ENCODE measurements at places on chromosomes 5 and 9.
A peak's percentile ranks its signal among the peaks of the same experiment; 100 is the strongest.

- no peak for DNase-seq
Observed at GRCh38 chr5:96333391-96333790, 99.7 kb downstream of the PCSK1 start.

GRCh38 chr5:171823269-171823668 lies 37.7 kb downstream of the SMIM23 start:
- no peak for DNase-seq

- no peak for DNase-seq
Observed at GRCh38 chr5:77985247-77985646, 209.1 kb upstream of the TBCA start.

DNA sequence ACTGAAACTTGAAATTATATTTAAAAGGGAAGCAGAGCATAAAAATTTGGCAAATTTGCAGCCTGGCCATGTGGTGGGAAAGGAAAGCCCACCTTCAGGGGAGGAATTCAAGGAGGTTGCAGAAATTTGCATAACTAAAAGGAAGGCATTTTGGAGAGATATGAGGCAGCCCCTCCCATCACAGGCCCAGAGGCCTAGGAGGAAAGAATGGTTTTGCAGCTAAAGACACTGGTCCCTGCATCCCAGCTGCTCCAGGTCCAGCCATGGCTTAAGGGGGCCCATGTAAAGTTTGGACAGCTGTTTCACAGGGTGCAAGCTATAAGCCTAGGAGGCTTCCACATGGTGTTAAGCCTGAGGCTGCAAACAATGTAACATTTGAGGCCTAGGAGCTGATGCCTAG lies 212.5 kb downstream of the NNT start:
- no peak for DNase-seq

- DNase-seq = no peak
Observed at GRCh38 chr9:73357607-73358006, 205.9 kb downstream of the ANXA1 start.

- peak; percentile 83 for DNase-seq
Observed at GRCh38 chr5:2739360-2740050, 12.0 kb downstream of the IRX2 start.

- no peak for DNase-seq
Observed at GRCh38 chr9:87682618-87683017, 43.3 kb upstream of the CTSL start.

GRCh38 chr9:34291423-34291822 lies 37.6 kb downstream of the KIF24 start:
- no peak for DNase-seq

DNA sequence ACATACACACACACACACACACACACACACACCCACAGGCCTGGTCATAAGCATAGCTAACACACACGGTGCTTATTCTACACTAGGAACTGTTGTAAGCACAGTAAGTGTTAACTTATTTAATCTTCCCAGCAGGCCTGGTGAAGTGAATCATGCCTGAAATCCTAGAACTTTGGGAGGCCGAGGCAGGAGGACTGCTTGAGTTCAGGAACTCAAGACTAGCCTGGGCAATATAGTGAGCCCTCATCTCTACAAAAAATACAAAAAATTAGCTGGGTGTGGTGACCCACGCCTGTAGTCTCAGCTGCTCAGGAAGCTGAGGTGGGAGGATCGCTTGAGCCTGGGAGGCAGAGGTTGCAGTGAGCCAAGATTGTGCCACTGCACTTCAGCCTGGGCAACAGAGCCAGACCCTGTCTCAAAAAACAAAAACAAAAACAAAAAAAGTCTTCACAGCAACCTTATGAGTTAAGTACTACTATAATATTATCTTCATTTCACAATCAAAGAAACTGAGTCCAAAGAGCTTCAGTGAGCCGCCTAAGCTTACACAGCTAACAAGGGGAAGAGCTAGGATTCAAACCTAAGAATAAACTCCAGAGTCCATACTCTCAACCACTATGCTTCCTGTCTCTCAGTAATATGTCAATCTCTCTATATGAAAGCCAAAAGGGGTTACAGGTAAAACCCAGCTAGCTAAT lies 2.3 kb downstream of the MEGF9 start:
- no peak for DNase-seq

DNA sequence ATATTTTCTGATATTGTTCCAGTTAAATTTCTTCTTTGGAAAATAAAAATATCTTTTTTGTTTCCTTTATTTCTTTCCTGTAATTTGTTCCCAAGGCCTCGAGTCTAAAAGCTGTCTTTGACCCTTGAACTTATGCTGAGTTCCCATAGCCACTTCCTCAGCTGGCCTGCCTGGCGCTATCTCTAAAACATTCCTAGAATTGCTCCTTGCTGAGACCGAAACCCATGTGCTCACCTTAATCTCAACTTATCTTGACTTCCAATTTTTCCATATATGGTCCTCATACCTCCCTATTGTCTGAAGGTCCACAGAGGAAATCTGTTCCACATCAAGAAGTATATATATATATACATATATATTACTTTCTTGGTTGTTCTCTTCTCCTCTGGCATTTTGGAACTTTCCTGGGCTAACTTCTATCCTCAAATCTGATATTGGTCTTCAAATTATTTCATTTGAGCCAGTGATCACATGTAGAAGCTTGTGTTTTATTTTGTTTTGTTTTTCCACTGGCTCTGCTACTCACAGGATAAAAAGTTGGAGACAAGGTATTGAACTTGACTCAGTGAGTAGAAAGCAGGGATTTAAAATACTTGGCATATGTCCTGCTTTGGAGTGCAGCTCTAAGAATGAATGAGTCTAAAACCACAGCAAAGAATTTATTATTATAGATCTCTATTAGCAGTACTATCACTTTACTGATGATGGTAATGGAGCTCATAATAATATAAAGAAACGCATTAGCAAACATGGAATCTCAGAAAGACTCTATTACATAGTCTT lies 45.2 kb downstream of the ENC1 start:
- DNase-seq = no peak

GRCh38 chr5:139822553-139823425 lies 27.2 kb downstream of the PSD2 start:
- no peak for DNase-seq

GRCh38 chr5:62581836-62582597 lies 3.4 kb downstream of the LRRC70 start:
- DNase-seq = no peak

DNA sequence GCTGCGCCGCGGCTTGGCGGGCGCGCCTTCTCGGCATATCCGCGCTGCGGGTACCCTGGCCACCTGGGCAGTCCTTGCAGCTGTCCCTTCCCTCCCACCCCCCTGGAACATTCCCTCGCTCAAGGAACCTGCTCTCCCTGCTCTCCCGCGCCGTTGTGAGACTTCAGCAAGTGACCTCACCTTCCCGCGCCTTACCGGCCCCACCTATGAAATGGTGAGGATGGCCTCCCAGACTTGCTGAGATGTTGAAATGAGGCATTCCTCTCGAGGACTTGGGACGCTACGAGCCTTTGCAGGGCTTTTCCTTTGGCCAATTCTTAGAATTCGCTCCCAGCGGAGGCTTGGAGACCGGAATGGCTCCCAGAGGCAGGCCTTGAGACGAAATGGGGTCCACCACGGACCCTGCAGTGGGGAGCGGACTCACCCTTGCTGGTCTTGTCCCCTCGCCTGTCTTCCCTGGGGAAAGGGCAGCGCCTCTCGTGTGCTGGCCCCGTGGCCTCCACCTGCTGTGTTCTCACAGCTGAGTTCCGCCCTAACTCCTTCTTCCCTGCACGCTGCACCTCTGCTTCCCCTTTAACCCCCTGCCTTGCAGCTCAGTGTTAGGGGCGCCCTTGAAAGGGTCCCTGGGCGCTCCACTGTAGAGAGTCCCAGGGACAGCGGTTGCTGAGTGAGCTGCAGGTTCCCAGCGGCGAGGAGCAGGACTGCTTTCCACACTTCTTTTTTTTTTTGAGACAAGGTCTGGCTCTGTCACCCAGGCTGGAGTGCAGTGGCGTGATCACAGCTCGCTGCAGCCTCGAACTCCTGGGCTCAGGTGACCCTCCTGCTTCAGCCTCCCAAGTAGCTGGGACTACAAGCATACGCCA lies 907 bp downstream of the HMCN2 start:
- peak; percentile 33 for DNase-seq

- DNase-seq = no peak
Observed at GRCh38 chr5:146796144-146796543, 82.4 kb downstream of the PPP2R2B start.

GRCh38 chr5:139746691-139747582 lies 48.7 kb upstream of the PSD2 start:
- DNase-seq = peak; percentile 81

- no peak for DNase-seq
Observed at GRCh38 chr9:87613265-87614111, 112.4 kb upstream of the CTSL start.
